Breast epithelium (tissue), 4 donors: ENCODE measurements at places on chromosomes 16 and 17.

DNA sequence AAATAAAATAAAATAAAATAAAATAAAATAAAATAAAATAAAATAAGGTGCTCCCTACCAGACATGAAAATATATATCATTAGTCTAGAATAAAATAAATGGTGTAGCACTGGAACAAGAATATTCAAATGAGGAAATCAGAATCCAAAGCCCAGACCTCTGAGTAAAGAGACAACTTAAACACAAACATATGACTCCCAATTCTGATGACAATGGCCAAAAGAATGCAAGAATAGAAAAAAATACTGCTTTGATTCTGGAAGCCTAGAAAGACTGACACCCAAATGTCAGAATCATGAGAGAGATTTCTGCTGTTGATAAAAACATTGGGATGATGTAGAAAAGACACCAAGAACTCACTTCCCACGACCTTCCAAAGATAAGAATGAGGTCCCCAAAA, 27.9 kb downstream of the MYOCD start:
- no peak overlapping the region for H3K27ac ChIP-seq
- H3K27me3 ChIP-seq, result no peaks in the 10 kb centered on the region
- H3K4me3 ChIP-seq, result no peak overlapping the region
- H3K36me3 ChIP-seq, result no peaks in the 10 kb centered on the region
- DNase-seq, result no peak

GRCh38 chr17:65918916-65919315, 273.0 kb downstream of the CEP112 start:
- no peak overlapping the region for H3K4me3 ChIP-seq
- H3K27ac ChIP-seq, result peak overlapping the region; percentile 44
- H3K27me3 ChIP-seq, result no peaks in the 10 kb centered on the region

DNA sequence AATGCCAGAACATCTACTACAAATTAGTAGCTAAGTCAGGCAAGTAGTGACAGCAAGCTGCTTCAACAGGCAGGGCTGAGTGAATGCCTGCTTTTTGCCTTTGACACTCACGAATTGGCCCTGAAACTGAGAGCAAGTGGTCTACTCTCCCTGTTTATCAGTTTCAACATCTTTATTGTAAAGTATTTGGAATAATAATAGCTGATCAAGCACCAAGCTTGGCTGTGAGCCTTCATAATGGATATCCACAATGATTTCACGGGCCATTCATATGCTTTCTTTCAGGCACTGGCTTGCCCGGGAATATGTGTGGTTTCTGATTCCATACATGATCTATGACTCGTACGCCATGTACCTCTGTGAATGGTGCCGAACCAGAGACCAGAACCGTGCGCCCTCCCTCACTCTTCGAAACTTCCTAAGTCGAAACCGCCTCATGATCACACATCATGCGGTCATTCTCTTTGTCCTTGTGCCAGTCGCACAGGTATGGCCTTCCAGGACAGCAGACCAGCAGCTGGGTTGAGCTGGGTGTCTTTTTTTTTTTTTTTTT, 5.2 kb downstream of the TLCD3A start:
- H3K4me3 ChIP-seq, result no peak overlapping the region
- DNase-seq, result no peak
- H3K4me1 ChIP-seq, result peaks cover 5% of the 10 kb centered on the region
- no peaks in the 10 kb centered on the region for H3K27me3 ChIP-seq
- no peak overlapping the region for H3K27ac ChIP-seq
- no peaks in the 10 kb centered on the region for H3K36me3 ChIP-seq

GRCh38 chr16:4087099-4087885, 28.9 kb downstream of the ADCY9 start:
- H3K4me1 ChIP-seq, result no peaks in the 10 kb centered on the region
- H3K27me3 ChIP-seq, result no peaks in the 10 kb centered on the region
- no peak for DNase-seq
- no peaks in the 10 kb centered on the region for H3K36me3 ChIP-seq
- no peak overlapping the region for H3K4me3 ChIP-seq

- H3K36me3 ChIP-seq, result no peaks in the 10 kb centered on the region
- no peak overlapping the region for H3K27ac ChIP-seq
Observed at GRCh38 chr16:979147-979546, 2.4 kb upstream of the SOX8 start.

GRCh38 chr16:6560306-6561100, 772.1 kb upstream of the RBFOX1 start:
- no peaks in the 10 kb centered on the region for H3K4me1 ChIP-seq
- DNase-seq, result no peak
- H3K36me3 ChIP-seq, result no peaks in the 10 kb centered on the region

- H3K27ac ChIP-seq, result no peak overlapping the region
- H3K36me3 ChIP-seq, result no peaks in the 10 kb centered on the region
- no peaks in the 10 kb centered on the region for H3K27me3 ChIP-seq
- H3K4me3 ChIP-seq, result no peak overlapping the region
- H3K4me1 ChIP-seq, result no peaks in the 10 kb centered on the region
Observed at GRCh38 chr16:72480911-72481310, 309.0 kb upstream of the PMFBP1 start.

DNA sequence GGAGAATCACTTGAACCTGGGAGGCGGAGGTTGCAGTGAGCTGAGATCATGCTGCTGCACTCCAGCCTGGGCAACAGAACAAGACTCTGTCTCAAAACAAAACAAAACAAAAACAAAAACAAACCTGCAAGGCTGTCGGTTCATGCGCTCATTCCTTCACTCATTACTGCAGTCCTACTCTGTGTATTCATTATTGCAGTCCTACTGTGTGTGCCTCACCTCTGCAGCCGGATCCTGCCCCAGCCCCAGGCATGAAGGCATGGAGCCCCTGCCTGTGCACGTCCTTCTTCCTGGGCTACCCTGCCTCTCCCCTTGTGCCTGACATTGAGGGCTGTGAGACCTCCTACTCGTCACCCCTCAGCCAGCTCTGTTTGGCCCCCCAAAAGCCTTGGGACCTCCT, 57.6 kb downstream of the TMEM235 start:
- no peak overlapping the region for H3K4me3 ChIP-seq
- no peak overlapping the region for H3K27ac ChIP-seq
- DNase-seq, result no peak
- no peaks in the 10 kb centered on the region for H3K4me1 ChIP-seq
- H3K27me3 ChIP-seq, result no peaks in the 10 kb centered on the region

GRCh38 chr17:17231621-17232302, 5.2 kb downstream of the FLCN start:
- no peaks in the 10 kb centered on the region for H3K36me3 ChIP-seq
- H3K27ac ChIP-seq, result no peak overlapping the region
- H3K4me3 ChIP-seq, result no peak overlapping the region
- H3K4me1 ChIP-seq, result no peaks in the 10 kb centered on the region
- DNase-seq, result no peak

DNA sequence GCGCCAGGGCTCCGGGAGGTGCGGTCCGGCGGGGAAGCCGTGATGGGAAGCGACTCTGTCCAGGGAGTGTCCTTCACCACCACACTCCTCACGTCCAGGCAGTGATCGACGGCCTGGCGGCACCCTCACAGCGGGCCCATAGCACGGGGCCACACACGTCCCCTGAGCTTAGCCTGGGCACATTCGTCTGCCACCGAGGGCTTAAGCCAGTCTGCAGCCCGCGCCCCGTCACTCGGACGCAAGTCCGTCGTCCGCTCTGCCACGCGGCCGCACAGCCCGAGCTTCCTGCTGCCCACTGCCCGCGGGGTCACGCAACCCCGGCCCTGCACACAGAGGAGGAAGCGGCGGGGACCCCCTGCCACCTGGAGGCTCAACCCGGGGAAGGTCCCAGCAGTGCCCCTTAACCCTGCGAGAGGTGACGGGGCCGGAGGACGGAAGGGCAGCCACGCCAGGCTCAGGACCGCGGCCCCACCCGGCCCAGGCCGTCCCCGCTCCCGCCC, 3.0 kb upstream of the TBX2 start:
- peaks cover 3% of the 10 kb centered on the region for H3K4me1 ChIP-seq
- peak overlapping the region; percentile 68 for H3K4me3 ChIP-seq
- H3K36me3 ChIP-seq, result no peaks in the 10 kb centered on the region
- peak overlapping the region; percentile 94 for H3K27ac ChIP-seq

GRCh38 chr17:41724476-41725050, 9.9 kb downstream of the HAP1 start:
- H3K27me3 ChIP-seq, result no peaks in the 10 kb centered on the region
- DNase-seq, result no peak
- H3K4me1 ChIP-seq, result no peaks in the 10 kb centered on the region
- H3K4me3 ChIP-seq, result no peak overlapping the region

DNA sequence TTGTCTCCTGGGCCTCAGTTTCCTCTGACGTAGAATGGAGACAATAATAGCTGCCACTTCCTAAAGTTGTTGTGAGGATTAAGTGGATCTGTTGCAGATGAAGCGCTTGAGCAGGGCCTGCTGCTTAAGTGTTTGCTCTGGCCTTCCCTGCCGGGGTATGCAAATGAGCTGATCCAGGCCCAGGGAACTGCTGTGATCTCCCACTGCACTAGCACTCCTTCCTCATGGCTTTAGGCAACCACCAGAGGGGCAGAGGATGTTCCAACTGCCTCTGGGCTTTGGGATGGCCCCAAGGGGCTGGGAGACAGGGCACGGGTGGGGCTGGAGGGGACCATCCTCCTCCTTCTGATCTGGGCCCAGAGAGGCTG, 6.2 kb downstream of the SBK1 start:
- no peaks in the 10 kb centered on the region for H3K4me1 ChIP-seq
- no peak for DNase-seq
- no peaks in the 10 kb centered on the region for H3K27me3 ChIP-seq
- H3K27ac ChIP-seq, result no peak overlapping the region
- H3K4me3 ChIP-seq, result no peak overlapping the region
- H3K36me3 ChIP-seq, result no peaks in the 10 kb centered on the region

GRCh38 chr17:51036084-51036483, 84.6 kb downstream of the SPAG9 start:
- no peak for DNase-seq
- H3K4me3 ChIP-seq, result no peak overlapping the region
- no peaks in the 10 kb centered on the region for H3K36me3 ChIP-seq
- peak overlapping the region; percentile 36 for H3K27ac ChIP-seq
- H3K27me3 ChIP-seq, result no peaks in the 10 kb centered on the region
- H3K4me1 ChIP-seq, result no peaks in the 10 kb centered on the region

DNA sequence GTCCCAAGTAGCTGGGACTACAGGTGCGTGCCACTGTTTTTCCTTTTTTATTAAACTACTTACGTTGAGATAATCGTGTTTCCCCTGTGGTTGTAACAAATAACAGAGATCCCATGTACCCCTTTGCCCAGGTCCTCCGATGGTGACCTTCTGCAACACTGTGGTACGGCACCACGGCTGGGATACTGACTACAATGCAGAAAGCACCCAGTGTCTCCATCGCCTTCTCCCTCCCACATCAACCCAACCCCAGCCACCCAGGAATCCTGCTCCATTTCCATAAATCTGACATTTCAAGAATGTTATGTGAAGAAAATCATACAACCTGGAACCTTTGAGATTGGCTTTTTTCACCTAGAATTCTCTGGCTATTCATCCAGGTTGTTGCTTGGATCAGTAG, 22.1 kb downstream of the MPRIP start:
- no peak overlapping the region for H3K27ac ChIP-seq
- no peak overlapping the region for H3K4me3 ChIP-seq
- no peaks in the 10 kb centered on the region for H3K36me3 ChIP-seq
- H3K27me3 ChIP-seq, result no peaks in the 10 kb centered on the region

- no peaks in the 10 kb centered on the region for H3K4me1 ChIP-seq
- H3K36me3 ChIP-seq, result no peaks in the 10 kb centered on the region
- H3K4me3 ChIP-seq, result no peak overlapping the region
- DNase-seq, result no peak
Observed at GRCh38 chr16:75550211-75550662, 5.8 kb downstream of the TMEM231 start.

DNA sequence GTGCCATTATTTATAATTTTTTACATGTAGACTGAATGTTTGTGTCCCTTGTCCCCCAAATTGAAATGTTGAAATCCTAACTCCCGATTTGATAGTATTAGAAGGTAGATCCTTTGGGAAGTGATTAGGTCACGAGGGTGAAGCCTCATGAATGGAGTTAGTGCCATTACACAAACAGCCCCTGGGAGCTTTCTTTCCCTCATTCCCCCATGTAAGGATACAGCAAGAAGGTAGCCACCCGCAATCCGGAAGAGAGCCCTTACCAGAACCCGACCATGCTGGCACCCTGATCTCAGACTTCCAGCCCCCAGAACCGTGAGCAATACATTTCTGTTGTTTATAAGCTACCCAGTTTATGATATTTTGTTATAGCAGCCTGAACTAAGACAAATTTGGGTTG, 143.2 kb downstream of the NPIPB5 start:
- no peak overlapping the region for H3K27ac ChIP-seq
- no peaks in the 10 kb centered on the region for H3K4me1 ChIP-seq
- no peak for DNase-seq
- H3K36me3 ChIP-seq, result no peaks in the 10 kb centered on the region

GRCh38 chr17:9750524-9750923, 40.9 kb downstream of the DHRS7C start:
- no peaks in the 10 kb centered on the region for H3K27me3 ChIP-seq
- no peaks in the 10 kb centered on the region for H3K4me1 ChIP-seq
- no peak for DNase-seq
- no peak overlapping the region for H3K4me3 ChIP-seq

- no peak overlapping the region for H3K4me3 ChIP-seq
- peaks cover 9% of the 10 kb centered on the region for H3K4me1 ChIP-seq
- no peaks in the 10 kb centered on the region for H3K27me3 ChIP-seq
- H3K27ac ChIP-seq, result no peak overlapping the region
- DNase-seq, result no peak
Observed at GRCh38 chr16:67782567-67783352, 23.6 kb downstream of the RANBP10 start.

GRCh38 chr17:61872099-61872498, 8.8 kb upstream of the BRIP1 start:
- DNase-seq, result no peak
- H3K27ac ChIP-seq, result no peak overlapping the region
- H3K4me3 ChIP-seq, result no peak overlapping the region
- H3K36me3 ChIP-seq, result no peaks in the 10 kb centered on the region

GRCh38 chr16:55189224-55189623, 134.8 kb upstream of the IRX6 start:
- no peak overlapping the region for H3K27ac ChIP-seq
- DNase-seq, result no peak
- no peaks in the 10 kb centered on the region for H3K27me3 ChIP-seq
- H3K36me3 ChIP-seq, result no peaks in the 10 kb centered on the region
- H3K4me1 ChIP-seq, result no peaks in the 10 kb centered on the region

- H3K4me3 ChIP-seq, result no peak overlapping the region
- peaks cover 50% of the 10 kb centered on the region for H3K27me3 ChIP-seq
- DNase-seq, result no peak
- no peaks in the 10 kb centered on the region for H3K4me1 ChIP-seq
- no peak overlapping the region for H3K27ac ChIP-seq
Observed at GRCh38 chr16:30032083-30032819, 1.2 kb upstream of the TLCD3B start.

- H3K4me3 ChIP-seq, result no peak overlapping the region
- no peaks in the 10 kb centered on the region for H3K4me1 ChIP-seq
- DNase-seq, result no peak
- no peaks in the 10 kb centered on the region for H3K36me3 ChIP-seq
- no peaks in the 10 kb centered on the region for H3K27me3 ChIP-seq
Observed at GRCh38 chr17:29048440-29049368, 5.8 kb downstream of the PIPOX start.

- no peak for DNase-seq
- no peaks in the 10 kb centered on the region for H3K4me1 ChIP-seq
- H3K27me3 ChIP-seq, result no peaks in the 10 kb centered on the region
- H3K4me3 ChIP-seq, result no peak overlapping the region
- no peak overlapping the region for H3K27ac ChIP-seq
Observed at GRCh38 chr16:12511708-12512107, 292.0 kb downstream of the CPPED1 start.

GRCh38 chr17:41212524-41213169, 13.8 kb upstream of the KRTAP9-2 start:
- no peaks in the 10 kb centered on the region for H3K36me3 ChIP-seq
- no peaks in the 10 kb centered on the region for H3K27me3 ChIP-seq
- H3K4me3 ChIP-seq, result no peak overlapping the region
- H3K27ac ChIP-seq, result no peak overlapping the region
- H3K4me1 ChIP-seq, result no peaks in the 10 kb centered on the region
- no peak for DNase-seq
